ELF-1 (cell line): ENCODE measurements at places on chromosomes 4 and X.
A peak's percentile ranks its signal among the peaks of the same experiment; 100 is the strongest.

DNA sequence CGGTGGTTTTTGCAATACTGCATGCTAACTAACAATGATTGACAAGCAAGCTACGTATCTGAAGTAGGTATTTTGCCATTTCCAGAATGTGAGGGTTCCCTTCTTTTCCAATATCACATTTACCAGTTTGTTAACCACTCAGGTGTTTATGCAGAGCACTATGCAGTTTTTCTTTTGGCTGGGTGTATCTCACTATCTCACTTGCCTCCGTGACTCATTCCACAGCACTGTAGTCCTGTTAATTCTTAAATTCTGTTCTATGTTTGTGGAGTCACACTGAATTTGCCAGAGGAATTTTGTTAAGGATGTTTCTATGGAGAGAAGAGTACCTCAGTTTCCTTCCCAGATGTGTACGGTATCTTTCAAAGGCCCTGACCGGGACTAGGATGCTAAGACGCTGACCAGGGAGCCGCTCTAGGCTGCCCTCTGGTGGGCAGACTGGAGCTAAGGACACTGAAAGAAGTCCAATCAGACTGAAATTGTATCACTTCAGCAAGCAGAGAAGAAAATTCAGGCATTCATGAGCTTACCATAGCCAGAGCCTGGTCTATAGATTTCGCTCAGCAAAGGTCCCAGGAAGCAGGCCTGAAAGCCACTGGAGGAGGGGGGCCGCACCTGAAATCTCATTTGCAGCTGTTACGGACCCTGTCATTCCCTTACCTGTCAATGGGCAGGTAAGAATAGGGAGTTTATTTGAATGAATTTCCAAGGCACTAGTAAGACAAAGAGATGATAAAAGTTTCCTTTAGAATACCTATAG, 388.4 kb upstream of the SPOCK3 start:
- peak; percentile 46 for DNase-seq

- DNase-seq = no peak
Observed at GRCh38 chr4:184448821-184449220, 25.5 kb downstream of the IRF2 start.

- no peak for DNase-seq
Observed at GRCh38 chr4:108139089-108139488, 29.6 kb downstream of the LEF1 start.

- DNase-seq = no peak
Observed at GRCh38 chr4:10124167-10124930, 7.8 kb upstream of the WDR1 start.

DNA sequence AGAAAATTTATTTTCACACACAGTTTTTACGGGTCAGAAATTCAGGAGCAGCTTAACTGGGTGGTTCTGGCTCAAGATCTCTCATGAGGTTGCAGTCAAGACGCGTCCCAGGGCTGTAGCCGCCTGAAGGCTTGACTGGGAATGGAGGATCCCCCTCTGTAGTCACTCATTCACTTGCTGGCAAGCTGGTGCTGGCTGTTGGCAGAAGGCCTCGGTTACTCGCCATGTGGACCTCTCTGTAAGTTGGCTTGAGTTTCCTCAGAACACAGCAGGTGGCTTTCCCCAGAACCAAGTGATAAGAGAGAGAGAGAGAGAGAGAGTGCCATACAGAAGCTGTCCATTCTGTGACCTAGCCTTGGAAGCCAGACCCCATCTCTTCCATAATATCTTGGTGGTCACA, 132.8 kb downstream of the DCLK2 start:
- DNase-seq = no peak

DNA sequence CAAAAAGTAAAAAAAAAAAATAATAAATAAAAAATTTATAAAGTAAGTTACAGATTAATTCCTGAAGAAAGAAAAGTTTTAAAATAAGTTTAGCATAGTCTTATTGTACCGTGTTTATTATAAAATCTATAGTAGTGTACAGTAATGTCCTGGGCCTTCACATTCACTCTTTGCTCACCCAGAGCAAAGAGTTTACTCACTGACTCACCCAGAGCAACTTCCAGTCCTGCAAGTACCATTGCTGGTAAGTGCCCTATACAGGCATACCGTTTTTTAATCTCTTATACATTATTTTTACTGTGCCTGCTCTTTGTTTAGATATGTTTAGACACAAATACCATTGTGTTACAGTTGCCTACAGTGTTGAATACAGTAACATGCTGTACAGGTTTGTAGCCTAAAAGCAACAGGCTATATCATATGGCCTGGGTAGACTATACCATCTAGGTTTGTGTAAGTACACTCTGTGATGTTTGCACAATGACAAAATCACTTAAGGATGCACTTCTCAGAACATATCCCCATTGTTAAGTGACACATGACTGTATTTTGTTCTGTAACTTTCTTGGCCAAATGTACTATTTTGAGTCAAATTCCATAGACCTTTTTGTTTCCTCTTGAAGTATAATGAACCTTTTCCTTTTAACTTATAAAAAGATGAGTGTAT, 199.0 kb upstream of the NUDT6 start:
- no peak for DNase-seq

- no peak for DNase-seq
Observed at GRCh38 chrX:43939187-43939926, 33.8 kb downstream of the NDP start.

DNA sequence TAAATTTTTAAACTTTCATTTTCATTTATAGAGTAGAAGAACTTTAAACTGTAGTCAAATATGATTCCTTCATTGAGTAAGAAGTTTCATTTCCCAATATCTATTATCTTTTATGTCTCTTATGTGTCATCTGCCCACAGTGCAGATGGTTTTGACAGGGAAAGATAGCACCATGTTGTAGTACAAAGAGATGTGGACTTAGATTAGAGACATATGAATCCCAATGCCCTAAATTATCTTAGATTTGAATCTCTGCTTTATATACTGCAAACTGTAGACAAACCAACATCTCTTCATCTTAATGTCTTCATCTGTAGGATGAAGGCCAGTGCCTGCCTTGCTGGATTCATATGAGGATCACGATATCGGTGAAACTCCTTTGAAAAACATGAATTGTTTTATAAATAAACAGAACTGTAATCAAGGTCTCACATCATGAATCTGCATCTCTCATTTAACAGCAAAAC, 217.5 kb downstream of the BANK1 start:
- no peak for DNase-seq

- no peak for DNase-seq
Observed at GRCh38 chr4:122687531-122688061, 44.9 kb upstream of the BBS12 start.

DNA sequence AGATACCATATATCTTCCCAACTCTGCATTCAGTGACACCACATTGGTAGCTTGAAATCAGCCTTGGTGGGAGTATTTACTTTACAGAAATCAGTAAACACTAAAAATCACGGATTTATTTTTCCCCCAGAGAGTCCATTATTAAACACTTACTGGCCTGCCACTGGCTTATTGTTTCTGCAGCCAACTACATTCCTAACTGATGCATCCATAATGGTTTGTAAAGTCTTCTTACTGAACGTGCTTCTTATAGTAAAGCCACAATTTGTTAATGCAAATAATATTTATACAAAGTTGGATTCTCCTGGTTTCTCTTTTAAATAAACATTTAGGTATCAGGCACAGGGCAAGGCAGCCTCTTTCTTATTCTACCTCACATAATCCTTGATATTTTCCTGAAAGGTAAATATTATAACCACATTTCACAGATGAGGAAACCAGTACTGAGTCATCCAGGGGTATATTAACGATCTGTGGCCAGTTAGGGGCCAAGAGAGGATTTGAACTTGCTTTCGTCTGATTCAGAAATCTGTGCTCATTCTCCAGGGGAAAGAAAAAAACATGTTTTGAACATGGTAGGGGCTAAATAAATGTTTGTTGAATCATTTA, 136.5 kb downstream of the RAB28 start:
- DNase-seq = no peak

DNA sequence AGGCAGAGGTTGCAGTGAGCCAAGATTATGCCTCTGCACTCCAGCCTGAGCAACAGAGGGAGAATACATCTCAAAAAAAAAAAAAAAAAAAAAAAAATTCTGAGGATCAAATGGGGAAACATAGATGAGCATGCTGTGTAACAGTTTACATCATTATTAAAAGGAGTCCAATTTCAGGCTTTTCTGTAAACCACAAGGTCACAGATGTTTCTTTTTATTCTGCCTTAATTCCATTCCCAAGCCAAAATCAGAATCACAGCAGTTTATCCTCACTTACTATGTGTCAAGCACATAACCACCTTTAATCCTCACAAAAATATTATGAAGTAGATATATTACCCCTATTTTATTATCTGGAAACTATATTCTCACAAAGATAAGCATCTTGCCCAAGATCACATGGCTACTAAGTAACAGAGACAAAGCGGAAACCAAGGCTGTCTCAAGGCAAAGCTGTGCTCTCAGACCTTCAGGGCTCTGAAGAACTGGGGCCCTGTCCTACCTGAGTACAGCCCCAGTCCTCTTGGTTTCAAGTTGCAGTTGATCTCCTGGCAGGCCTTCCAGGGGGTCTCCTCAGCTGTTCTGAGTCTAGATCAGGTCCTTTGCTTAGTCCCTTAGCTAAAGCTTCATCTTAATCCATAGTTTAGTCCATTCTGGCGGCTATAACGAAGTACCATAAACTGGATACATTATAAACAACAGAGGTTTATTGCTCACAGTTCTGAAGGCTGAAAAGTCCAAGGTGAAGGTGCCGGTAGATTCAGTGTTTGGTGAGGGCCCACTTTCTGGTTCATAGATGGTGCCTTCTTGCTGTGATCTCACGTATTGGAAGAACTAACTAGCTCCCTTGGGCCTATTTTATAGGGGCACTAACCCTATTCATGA, 141.3 kb downstream of the PALLD start:
- no peak for DNase-seq

- DNase-seq = no peak
Observed at GRCh38 chr4:45317276-45317675, 590.9 kb upstream of the GNPDA2 start.

- no peak for DNase-seq
Observed at GRCh38 chr4:157992948-157993839, 179.6 kb downstream of the GASK1B start.

GRCh38 chr4:152316969-152317368, 218.9 kb downstream of the FBXW7 start:
- DNase-seq = no peak

DNA sequence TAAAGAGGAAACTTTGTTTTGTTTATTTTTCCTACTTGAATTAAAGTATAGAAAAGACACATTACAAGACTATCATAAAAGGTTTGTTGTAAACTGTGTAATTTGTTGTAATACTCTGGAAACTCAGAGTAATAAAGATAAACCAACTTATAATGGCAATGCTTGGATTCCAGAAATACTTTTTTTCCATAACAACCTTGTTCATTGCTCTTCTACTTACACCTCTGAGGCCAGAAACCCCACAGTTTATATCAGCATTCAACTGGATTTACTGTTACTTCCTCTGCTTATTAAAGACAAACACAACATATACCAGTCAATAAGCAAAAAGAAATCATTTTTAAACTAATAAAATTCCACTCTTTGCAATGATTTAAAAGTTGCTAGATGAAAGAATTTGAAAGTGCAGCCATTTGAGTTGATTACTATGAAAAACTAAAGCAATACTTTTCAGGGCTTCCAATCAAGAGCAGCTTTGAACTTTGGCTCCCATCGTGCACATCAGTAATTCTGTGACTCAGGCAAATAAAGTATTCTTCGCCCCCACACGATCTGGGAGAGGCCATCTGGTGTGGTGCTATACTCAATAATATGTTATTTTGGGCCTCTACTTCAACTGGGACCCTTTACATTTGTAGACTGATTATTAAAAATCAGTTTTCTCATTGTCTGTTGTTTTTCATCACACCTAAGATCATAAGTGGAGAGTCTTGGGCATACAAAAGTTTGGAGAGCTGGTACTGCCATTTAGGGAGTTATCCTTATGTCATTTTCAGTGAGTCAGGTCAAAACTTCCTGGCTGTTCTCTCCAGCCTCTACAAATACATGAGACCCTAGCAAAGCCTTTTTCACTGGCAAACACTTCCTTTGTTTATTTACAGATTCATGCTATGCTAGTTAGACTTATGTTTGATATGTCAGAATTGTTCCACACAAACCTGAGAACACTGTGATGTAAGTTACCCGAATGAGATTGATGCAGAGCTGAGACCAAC, 20.5 kb downstream of the DDIT4L start:
- DNase-seq = no peak

DNA sequence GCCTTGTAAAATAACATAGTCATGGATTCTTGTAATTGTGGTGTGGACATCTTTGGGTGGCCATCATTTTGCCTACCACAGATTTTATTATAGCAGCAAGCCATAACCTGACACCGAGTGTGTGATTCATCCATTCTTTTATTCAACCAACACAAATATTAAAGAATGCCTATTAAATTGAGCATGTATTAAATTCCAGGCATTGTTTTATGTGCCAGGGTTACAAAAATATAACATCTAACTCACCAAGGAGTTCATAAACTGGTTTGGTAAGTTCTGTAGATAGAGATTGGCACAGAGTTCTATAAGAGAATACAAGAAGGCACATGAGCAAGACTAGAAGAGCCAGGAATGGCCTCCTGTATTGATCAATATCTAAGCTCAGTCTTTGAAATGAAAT, 18.0 kb downstream of the NBDY start:
- no peak for DNase-seq

GRCh38 chr4:106149911-106150310, 166.1 kb downstream of the TBCK start:
- no peak for DNase-seq

DNA sequence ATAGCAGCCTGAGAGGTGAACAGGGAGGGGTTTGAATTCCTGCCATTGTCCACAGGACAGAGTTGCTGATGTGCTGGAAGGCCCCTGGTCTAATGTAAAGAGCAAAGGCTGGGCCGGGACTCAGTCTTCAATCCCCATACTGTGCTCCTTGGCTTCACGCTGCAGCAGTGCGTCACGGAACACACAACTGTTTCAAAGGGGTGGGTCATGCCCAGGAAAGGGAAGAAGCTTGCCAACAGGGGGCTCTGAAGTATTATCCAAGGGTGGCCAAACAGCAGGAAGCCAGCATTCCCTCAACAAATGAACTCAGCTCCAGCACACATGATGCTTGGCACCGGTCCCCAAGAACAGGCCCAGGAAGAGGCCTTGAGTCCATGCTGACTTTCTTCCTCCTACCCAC, 122.5 kb downstream of the NFKB1 start:
- peak; percentile 50 for DNase-seq

DNA sequence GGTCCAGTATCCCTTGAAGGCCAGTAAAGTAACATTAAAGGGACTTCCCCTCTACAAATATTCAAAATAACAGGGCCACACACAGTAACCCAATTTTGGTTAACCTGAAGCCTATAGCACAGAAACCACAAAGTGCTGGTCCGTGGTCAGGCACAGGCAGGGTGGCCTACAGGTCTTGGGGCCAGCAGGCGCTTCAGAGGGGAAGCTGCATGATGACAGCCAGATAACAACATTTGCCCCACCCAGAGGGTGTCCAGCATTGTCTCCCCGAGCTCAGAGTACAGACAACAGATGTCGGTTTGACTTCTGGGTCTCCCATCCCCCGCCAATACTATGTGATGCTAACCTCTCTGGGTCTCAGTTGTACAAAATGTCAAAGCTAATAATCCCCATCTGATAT, 51.1 kb downstream of the SH3KBP1 start:
- no peak for DNase-seq

GRCh38 chr4:127533028-127533700, 99.6 kb upstream of the INTU start:
- DNase-seq = no peak

GRCh38 chr4:140003876-140004548, 150.0 kb downstream of the MAML3 start:
- DNase-seq = no peak

- DNase-seq = no peak
Observed at GRCh38 chr4:16636912-16637630, 261.4 kb downstream of the LDB2 start.
